ENCODE measurements at places on chromosomes 2 and 18. TPM values are rescaled to one million over a fixed set of nuclear protein-coding genes. Genes with fewer than 3 reads are reported as not detected.

The IL1F10 gene
- not detected for total RNA-seq

The SP9 gene
- not detected for total RNA-seq

The L3MBTL4 gene
- 0.88 TPM for total RNA-seq

The COLEC12 gene
- 56.9 TPM for total RNA-seq

The PAX8 gene
- 2.9 TPM for total RNA-seq

The ANKRD30B gene
- 11.5 TPM for total RNA-seq

The ZNF396 gene
- 3.3 TPM for total RNA-seq

The ANKRD53 gene
- total RNA-seq: 1.1 TPM

Measured in osteoblast (primary cell).